ENCODE measurements at places on chromosomes 2 and 18.

DNA sequence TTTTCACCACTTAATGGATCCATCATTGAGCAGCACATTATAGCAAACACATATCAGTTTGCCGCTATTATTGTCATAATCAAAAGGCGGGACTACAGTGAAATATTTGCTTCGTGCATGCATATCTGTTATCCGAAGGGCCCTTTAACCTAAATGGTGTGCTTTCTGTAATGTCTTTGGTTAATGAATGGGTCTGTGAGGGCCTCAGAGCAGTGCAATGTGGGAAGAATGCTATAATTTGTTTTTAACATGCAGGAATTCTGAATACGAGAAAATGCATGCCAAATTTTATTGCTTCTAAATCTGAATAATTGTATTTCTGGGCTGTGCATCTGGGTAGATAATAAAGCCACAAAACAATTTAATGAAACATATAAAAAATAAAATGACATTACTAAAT lies 32.8 kb upstream of the CELF4 start:
- no peak for DNase-seq

DNA sequence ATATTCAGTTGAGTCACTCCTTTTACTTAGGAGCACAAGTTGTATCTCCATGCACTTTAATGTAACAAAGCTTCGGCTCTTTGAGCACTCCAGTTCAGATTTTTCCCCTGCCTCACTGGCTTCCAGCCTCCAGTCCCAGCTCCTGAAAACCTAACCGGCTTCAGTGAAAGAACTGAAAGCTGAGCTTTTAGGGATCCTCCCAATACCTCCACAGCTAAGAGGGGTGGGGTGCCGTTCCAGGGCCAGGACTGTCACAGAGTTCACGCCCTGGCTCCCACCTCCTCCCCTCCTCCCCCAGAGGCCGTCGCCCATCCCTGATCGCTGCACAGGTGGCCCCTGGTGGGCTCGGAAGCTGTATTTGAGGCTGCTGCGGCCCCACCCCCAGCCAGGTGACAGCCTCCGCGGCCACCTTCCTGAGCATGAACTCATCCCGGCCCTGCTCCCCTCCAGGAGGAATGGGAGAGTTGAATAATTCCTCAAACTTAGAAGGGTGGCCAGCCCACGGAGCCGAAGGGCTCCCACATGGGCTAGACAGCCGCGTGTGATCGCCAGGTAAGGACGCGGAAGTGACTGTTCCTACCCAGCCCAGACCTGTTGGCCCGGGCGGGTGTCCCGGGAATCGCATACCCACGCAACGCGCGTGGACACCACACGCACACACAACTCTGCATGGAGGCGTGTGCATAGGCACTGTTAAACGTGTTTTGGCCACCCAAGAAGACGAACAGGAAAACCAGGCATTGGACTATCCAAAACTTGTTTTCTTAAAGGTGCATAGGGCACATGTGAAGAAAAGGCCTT lies 1.8 kb downstream of the MYO5B start:
- DNase-seq: no peak

GRCh38 chr2:187924293-187924692 lies 367.4 kb upstream of the GULP1 start:
- no peak for DNase-seq

DNA sequence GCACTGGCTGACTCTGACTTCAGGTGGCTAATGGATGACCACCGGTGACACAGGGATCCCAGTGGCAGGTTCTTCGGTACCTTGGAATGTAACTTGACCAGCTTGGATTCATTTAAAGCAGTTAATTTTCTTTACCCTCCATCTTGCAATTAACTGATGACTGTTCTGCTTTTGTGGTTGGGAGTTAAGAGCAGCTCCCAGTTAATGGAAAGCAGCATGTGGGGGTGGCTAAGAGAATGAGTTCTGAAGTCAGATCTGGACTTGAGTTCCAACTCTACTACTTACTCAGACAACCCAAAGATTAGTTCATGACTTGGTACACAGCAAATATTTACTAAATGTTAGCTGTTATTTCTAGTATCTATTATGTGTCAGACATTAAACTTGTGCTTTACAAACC lies 58.5 kb downstream of the FAM228A start:
- no peak for DNase-seq

GRCh38 chr2:159714247-159714930 lies 2.1 kb downstream of the MARCHF7 start:
- DNase-seq: no peak

DNA sequence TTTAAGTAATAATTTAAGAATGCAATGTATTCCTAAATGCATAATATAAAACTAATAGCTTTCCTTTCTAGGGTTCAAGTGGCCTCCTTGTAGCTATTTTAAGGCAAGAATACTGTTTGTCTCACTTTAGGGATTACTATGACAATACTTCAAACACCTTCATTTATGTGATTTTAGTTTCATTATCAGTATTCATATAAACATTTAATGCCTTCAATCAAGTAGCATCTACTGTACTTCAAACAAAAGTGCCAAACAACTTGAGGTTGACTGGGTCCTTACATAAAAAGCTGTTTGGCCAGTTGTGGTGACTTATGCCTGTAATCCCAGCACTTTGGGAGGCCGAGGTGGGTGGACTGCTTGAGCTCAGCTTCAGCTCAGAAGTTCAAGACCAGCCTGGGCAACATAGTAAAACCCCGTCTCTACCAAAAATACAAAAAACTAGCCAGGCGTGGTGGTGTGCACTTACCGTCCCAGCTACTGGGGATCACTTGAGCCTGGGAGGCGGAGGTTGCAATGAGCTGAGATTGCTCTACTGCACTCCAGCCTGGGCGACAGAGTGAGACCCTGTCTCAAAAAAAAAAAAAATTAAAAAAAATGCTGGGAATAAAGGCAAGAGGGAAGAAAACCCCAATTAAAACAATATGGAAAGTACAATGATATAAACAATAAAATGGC lies 9.3 kb downstream of the MEX3C start:
- DNase-seq: no peak

- no peak for DNase-seq
Measured at GRCh38 chr2:2930841-2931240, 446.8 kb downstream of the EIPR1 start.

DNA sequence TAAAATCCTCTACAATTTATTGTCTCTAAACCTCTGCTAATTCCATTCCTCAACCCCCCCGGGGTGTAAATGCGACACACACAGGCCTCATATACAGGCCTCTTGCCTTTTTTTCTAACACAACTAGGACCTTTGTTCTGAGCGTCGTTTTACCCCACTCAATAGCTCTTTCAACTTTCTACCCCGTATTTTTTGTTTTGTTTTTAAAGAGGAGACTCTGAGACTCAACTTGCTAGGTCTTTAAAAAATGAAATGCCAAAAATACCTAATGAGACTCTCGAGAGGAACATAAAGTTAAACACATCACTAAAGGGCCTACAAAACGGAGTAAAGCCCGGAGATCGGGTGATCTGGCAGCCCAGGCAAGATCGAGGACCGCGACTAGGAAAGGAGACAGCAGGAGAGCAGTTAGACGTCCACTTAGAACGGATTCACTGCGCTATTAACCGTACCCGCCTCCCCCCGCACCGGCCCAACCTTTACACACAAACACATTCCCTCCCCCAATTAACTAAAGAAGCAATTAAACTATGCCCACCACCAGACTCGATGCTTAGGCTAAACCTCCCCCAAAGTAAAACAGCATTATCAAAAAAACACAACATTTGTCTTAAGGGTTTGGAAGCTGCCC lies 1.7 kb downstream of the TRIP12 start:
- DNase-seq: no peak

DNA sequence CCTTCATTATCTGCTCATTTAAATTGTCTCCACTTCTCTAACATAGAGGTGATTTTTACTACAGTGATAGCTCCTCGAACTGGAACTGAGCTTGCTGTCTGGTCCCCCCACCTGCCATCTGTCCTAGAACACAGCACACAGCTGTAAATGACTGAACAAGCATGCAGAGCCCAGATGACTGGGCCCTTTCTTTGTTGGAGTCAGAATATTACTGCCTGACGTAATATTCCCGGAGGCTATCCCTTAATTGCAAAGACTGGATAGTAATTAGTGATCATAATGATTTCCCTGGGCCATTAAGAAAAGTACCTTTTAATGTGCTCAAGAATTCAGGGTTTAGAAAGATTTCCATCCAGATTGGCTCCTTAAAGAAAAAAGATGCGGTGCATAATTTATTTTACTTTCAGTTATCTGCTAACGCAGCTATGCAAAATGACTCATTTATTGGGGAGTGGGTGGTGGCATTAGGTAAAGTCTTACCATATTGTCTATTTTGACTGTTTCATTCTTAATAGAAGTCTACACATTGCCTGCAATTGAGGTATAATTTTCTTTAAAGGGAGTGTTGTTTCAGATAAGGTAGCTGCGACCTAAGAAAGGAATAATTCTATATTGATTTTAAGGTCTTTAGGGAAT lies 84.4 kb downstream of the MAP4K4 start:
- no peak for DNase-seq

- DNase-seq: no peak
Measured at GRCh38 chr2:193843675-193844074, 1648.9 kb upstream of the TMEFF2 start.

GRCh38 chr18:13481820-13482617 lies 244.3 kb downstream of the FAM210A start:
- DNase-seq: no peak

GRCh38 chr2:224922142-224922727 lies 120.0 kb downstream of the DOCK10 start:
- DNase-seq: no peak

DNA sequence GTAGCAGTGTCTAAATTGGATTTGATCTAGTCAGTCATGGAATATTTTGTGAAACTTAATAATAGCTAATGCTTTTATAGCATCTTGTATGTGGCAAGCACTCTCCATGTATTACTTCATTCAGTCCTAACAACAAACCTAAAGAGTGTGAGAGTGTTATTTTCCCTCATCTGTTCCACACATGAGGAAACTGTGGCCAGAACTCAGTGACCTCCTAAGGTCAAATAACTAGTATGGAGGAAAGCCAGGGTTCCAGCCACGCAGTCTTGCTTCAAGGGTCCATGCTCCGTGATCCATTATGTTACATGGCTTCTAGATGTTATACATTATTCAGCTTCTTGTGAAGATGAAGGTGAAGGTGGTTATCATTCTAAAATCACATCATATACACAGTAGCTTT lies 45.5 kb downstream of the TWSG1 start:
- DNase-seq: no peak

- no peak for DNase-seq
Measured at GRCh38 chr18:30432349-30432748, 610.2 kb downstream of the DSC3 start.

DNA sequence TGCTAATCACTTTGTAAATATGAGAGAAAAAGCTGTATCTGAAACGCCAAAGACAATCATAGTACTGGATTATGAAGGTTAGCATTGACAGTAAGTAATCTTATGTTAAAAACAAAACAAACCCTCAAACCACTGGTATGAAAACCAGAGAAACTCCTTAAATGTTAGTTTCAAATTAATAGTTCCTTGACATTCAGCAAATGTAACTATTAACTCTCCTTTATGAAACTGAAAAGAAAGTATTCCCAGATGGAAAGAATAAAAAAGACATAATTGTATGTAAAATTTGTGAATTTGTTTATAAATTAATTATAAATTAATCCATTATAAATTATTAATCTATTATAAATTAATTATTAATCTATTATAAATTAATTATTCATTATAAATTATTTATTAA lies 12.3 kb downstream of the FASTKD1 start:
- no peak for DNase-seq

GRCh38 chr18:11991021-11991795 lies 9.9 kb downstream of the IMPA2 start:
- DNase-seq: no peak

DNA sequence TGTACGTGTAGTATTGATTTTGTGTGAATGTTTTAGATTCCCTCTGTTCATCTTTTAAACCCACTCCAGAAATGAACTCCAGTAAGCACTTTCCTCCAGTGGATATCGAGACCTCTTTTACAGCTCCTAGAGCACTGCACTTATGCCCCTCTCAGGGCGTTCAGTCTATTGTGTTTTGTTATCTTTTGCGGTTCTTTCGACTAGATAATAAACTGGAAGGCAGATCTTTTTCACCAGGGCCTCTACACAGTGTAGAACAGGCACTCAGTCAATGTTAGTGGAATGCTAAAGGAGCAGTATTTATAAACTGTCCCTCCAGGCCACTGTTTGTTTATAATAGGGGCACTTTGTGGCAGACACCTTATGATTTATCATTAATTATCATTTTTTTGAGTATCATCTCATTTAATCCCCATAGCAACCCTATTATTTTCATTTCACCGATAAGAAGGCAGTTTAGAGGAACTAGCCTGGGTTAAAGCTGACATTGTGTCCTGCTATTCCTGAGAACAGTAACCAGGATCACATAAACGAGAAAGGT lies 742 bp upstream of the SOS1 start:
- DNase-seq: no peak

DNA sequence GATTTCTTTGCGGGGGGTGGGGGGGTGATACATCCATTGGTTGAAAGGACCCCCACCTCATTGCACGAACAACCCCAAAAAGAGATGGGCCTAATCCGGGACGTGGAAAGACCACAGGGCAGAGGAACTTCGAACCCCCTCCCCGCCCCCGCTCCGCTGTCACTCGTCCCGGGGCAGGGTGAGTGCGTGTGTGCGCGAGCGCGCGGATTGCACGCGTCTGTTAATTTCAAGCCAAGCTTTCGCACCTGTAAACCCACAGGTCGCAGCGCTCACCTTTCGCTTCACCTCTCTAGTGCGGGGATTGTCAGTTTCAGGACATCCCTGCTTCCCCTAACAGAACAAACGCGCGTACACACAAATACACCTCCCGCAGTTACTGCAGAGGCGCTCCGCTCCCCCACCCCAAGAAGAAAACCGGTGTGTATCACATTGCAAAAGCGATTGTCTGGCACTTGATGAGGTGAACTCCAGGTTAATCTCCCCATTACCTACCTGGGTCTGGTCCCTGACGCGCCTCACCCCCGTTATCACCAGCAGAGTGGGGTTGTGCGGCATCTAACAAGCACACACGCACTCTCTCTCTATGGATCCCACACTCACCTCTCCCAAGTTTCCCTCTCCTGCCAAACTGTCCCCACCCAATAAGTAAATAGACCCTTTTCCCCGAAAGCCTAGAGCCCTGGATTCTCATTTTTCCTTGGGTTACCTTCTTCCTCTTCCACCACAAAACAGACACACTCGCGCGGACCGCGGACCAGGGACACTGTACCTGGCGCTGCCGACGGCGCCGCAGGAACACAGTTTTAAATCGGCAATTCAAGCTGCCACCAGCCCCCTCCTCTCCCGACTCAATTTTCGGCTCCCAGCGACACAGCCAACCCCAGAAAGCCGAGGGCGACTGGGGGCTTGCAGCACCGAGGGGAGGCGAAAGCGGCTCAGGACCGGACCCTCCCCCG lies 1.0 kb downstream of the CYP26B1 start:
- no peak for DNase-seq

- no peak for DNase-seq
Measured at GRCh38 chr2:19209575-19210341, 148.7 kb downstream of the OSR1 start.

DNA sequence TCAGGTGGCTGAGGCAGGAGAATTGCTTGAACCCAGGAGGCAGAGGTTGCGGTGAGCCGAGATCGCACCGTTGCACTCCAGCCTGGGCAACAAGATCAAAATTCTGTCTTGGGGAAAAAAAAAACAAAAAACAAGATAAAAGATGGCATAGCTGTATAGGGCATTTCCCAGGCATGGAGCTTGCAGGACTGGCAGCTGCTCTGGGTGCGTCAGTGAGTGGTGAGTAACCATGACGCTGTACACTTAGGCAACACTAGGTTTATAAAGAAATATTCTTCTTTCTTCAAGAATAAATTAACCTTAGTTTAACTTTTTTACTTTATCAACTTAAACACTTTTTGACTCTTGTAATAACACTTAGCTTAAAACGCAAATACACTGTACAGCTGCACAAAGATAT lies 15.4 kb downstream of the TGOLN2 start:
- DNase-seq: no peak

GRCh38 chr2:185475914-185476313 lies 262.7 kb upstream of the FSIP2 start:
- no peak for DNase-seq
